ENCODE measurements at places on chromosomes 1 and 21.

DNA sequence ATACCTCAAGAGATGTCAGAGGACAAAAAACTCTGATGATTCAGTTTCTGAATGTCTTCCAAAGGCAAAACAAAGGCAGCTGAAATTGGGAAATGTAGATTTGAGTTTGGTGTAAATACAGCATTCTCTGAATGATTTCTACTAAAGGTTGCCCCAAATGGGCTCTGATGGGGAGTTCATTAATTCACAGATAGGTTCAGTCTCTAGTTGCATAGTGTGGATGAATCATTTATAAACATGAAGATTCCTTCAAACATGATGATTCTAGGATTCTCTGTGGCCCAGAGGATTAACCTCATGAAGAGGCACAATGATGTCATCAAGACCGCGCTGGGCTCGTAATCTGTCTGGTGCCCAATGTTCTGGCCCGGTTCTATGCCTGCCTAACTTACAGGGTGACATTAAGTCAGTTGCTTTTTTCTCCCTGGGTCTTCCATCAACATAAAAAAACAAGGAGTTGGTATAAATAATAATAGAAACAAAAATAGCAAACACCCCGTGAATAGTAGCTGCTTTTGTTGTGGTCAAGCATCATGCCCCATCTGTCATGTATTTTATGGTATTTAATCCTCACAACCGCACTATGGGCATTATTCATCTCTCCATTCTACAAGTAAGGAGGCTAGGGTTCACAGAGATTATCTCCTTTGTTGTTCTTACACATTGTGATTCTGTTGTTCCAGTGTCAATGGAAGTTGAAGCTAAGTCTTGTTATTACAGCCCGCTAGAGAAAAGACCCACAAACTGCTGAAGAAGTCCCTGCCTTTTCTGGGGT is 509.6 kb upstream of the USP24 start:
- DNase-seq = no peak

- no peak for DNase-seq
Measured at GRCh38 chr1:243733670-243734307, 116.3 kb downstream of the AKT3 start.

- no peak for DNase-seq
Measured at GRCh38 chr21:45019887-45020537, 54.4 kb upstream of the ADARB1 start.

DNA sequence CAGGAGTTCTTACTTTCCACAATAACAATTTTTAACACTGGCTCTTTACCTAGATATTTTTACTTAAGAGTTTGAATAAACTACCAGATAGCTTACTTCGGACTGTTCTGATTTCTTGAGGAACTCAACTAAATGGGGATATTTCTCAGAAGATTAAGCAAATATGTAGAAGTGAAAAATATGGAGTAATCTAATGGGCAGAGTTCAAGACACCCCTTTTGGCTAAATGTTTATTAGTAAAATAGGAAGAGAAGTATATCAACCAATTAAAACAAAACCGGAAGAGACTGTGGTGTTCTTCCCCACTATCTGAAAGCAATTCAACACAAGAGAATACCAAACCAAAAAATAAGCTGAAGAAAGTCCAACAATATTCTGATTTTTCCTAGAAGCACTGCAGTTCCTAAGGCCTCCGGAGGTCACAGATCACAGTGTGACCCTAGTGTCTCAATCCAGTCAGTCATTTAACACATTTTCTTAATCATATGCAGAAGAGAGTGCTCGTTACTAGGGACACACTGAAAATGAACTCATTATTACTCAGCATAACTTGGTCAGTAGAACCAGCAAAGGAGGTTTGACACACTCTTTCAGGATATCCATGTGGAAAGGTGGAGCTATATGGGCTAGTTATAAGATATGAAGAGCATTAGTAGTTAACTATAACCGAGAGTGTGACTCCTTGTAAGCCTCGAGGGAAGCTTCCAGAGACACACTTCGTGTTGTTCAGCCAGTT is 5.2 kb downstream of the SIPA1L2 start:
- no peak for DNase-seq

DNA sequence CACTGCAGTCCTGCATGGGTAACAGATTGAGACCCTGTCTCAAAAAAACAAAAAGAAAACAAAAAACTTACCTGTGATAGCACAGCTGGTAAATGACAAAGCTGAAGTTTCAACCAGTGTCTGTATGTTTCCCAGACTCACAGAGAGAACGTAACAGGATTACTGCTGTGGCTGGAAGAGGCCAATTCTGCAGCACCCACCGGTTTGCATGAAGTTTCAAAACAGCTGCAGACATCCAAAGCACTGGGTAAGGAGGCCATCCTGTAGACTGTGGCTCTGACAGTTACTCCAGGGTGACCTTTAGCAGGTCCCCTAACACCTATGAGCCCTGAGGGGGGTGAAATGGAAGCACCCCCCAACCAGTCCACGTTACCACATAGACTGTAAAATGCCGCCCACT is 7.5 kb downstream of the ID3 start:
- DNase-seq = no peak

- peak; percentile 85 for DNase-seq
Measured at GRCh38 chr21:41316200-41317062, at the start of gene FAM3B. TSS of gene FAM3B (plus strand) at chr21:41316801. CDS start at chr21:41316880, 79 bp downstream.

GRCh38 chr1:25817840-25818501 is 1.8 kb upstream of the MTFR1L start:
- DNase-seq = peak; percentile 20

DNA sequence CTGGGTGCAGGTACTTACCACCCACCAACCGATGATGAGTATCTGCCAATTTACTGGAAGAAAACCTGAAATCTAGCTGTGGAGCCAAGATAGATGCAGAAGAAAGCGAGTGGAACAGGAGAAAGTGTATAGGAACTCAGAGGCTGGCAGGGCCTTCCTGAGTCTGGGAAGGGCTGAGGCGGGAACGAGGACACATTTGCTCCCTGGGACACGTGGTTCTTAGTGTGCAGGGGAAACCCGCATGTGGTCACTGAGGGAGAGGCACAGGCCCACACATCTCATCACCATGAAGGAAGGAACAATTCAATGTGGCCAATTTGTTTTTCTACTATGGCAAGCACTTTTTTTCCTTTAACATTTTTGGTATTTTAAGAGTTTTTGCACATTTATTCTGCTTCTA is 8.2 kb downstream of the RYR2 start:
- no peak for DNase-seq

DNA sequence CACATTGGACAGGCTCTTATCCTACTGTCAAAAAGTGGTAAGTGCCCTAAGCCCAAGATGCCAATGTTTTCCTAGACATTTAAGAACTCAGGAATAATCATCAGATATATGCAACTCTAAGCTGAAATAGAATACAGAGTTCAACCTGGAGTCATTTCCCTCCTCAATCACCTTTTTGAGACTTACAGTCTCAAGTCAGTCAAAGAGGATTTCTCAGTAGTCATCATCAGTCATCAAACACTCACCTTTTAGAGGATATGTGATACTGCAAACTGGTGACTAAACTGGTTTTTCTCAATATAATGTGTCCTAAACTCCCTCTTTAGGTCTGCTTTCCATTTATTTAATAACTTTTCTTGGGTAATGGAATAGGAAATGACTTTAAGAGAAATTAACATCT is 145.3 kb upstream of the ADAMTS5 start:
- DNase-seq = no peak

DNA sequence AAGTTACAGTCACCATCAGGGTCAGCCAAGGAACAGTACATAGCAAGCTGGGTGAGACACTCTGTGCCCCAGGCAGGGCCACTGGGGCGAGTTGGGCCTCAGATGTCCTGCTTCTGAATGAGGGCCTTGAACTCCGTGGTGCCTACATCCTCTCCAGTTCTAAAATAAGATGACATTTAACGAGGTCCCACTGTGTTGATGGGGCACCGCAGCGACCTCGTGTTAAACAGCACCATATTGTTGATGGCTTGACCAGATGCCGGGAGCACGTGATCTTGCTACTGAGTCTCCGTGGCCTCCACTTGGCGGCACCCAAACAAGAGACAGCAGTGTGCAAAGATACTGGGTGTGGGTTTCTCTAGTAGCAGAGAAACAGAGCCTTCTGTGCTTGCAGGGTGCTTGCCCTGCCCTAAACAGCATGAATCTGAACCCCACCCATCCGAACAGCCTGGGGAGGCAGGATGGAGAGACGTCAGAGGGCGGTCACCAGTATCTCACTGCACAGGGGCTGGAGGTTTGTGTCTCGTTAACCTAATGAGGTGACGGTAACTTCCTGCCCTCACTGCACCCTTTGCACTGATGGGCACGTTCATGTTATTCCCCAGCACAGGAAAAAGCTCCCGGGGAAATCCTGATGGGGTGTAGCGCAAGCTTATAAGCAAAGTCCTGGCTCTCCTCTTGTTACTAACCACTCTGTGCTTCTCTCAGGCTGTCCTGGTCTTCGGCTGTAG is 324.4 kb downstream of the AJAP1 start:
- DNase-seq = no peak

GRCh38 chr1:173525926-173526325 is 48.8 kb downstream of the PRDX6 start:
- DNase-seq = no peak

GRCh38 chr1:18132711-18133541 is 25.3 kb downstream of the IGSF21 start:
- no peak for DNase-seq

DNA sequence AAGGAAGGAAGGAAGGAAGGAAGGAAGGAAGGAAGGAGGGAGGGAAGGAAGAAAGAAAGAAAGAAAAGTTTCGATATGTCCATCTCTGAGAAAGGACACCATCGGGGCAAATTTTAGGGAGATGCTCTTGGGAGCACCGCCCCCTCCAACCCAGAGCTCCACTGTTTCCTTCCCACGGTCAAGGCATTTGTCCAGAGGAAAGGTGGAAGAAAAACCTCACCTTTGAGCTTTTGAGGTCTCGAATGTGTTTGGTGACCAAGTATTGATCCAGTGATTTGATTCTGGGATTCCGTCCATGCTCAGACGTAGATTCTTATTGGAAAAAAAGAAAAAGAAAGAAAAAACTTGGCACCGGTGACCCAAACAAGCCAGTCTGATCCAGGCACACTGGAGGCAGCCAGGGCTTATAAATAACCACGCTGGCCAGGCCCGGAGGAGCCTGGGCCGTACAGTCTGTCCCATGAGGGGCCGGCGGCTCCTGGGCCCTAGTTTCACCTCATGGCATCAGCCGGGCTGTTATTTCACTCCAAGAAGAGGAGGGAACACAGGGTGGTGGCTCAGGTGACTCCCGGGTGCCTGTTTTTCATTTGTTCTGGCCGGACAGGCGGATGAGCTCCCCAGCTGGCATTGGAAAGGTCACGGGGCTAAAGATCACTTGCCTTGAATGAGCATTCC is 36.1 kb upstream of the SLC25A33 start:
- DNase-seq = no peak

DNA sequence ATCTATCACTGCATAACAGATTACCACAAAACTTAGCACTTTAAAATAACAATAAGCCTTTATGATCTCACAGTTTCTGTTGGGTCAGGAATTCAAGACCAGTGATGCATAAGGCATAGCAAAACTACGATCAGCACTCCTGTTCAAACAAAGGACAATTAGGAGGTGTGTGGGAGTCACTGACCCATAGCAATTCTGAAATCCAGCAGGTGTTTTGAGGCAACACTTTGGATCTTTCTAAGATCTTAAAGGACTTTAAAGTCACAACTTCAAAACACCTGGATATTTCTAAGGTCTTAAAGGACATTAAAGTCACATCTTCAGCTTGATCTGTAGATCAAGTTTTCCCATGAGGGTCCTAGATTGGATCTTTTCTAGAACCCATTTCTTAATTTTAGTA is 35.3 kb downstream of the AKT3 start:
- no peak for DNase-seq

GRCh38 chr1:8722366-8722765 is 95.1 kb downstream of the RERE start:
- DNase-seq = no peak

DNA sequence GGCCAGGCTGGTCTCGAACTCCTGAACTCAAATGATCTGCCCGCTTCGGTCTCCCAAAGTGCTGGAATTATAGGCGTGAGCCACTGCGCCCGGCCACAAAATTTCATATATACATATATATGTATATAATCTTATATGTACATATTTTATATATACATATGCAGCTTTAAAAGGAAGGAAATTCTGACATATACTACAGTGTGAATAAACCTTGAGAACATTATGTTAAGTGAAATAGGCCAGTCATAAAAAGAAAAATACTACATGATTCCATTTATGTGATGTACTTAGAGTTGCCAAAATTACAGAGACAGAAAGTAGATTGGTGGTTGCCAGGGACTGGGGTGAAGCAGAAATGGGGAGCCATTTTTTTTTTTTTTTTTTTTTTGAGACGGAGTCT is 63.2 kb downstream of the NUP210L start:
- DNase-seq = no peak

DNA sequence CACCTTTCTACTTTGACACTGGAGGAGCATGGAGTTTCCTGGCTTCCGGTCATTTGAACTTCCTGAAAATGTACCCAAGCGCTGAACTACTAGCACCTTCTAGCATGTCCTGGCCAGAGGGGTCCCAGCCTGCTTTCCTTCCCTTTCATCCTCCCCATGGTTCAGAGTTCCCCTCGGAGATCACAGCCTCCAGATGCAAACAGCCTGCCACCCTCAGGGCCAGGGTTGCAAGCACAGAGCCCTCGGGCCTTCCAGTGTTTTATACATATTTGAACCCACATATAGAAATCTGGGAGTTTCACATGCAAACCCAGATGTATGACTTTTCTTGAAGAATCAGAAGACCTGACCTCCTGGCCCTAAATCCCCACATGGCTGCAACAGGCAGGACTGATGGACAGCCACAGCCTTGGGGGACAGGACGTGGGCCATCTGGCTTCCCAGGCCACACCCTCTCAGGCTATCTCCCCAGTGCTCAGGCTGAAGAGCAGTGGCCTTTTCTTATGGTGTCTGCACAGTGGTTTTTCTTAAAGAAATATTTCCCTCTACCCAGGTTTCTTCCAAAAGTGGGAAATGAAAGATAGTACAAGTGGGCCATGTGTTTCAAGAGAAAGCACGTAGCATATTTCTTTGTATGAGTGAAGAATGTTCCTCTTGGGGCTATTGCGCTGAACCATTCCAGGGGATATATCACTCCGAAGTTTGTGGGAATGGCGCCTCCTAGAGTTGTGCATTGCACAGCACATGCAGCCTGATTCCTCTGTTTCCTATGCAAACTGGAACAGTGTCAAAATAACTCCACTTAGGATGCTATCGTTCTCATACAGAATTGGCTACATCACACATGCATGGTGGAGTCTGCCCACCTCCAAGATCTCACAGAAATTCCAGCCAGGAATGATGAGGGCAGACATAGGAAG is 232.0 kb upstream of the VAMP3 start:
- no peak for DNase-seq
